ENCODE measurements at places on chromosomes 1 and 21.

GRCh38 chr1:6554907-6555778 is at the start of gene TAS1R1:
Gene TAS1R1, plus strand, starts transcription at chr1:6555307. Its CDS starts 67 bp downstream, at chr1:6555374.
- DNase-seq: no peak

GRCh38 chr1:248045209-248045608 is 1.4 kb upstream of the OR2L3 start:
- no peak for DNase-seq

DNA sequence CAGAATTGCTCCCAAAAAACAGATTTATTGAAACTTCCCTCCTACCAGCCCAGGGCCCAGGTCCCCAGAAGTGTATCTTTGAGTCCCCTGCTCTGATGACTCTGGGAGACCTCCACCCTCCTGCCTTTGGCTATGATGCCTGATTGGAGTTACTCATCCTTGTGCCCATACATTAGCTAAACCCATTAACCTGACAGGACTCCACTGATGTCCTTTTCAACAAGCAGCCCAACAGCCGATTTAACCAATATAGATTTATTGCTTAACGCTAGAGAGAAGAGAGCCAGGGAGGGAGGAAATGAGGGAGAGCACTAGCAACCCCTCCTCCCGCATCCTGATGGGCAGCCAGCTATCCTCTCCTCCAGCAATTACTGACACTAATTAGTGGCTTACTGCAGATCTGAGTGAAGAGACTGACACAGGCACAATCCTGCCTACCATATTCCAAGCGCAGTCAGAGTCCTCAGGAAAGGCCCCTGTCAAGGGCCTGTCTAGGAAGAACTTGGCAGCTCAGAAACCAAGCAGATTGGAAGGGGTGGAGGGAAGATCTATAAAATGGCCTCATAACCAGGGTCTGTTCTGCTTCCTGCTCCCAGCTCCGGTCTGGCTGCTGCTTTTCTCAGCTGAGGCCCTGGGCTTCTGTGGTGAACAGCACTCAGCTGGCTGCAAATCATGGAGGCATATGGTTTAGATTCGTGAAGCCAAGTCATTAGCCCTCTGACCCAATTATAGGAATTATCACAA is 484.5 kb upstream of the DAB1 start:
- no peak for DNase-seq

DNA sequence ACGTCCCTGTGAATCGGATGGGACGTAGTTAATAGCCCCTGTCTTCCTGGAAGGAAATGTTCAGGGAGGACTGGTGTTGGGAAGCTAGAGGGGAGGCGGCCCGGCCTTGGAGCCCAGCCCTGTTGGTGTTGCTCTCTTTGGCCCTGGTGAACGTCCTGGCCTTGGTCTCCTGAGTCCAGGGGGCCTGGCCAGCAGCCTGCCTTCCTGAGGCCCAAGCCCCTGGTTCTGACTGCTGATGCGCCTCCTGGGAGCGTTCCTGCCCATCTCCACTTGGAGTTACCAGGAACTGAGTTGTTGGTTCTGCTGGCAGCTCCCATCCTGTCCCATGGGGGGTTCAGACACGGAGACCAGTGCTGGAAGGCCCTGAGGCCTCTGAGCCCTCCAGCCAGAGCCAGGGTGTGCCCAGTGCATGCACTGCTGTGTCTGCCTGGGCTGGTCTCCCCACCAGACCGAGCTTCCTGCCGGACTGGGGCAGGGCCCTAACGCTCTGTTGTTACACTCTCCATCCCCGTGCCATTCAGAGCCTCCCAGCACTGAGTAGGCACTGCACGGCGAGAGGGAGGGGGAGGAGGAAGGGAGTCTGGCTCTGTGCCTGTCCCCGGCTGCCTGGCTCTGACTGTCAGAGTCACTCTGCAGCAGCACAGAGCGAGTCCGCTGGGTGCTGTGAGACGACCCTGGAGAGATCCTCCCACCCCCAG is 382.5 kb upstream of the VAMP3 start:
- no peak for DNase-seq

DNA sequence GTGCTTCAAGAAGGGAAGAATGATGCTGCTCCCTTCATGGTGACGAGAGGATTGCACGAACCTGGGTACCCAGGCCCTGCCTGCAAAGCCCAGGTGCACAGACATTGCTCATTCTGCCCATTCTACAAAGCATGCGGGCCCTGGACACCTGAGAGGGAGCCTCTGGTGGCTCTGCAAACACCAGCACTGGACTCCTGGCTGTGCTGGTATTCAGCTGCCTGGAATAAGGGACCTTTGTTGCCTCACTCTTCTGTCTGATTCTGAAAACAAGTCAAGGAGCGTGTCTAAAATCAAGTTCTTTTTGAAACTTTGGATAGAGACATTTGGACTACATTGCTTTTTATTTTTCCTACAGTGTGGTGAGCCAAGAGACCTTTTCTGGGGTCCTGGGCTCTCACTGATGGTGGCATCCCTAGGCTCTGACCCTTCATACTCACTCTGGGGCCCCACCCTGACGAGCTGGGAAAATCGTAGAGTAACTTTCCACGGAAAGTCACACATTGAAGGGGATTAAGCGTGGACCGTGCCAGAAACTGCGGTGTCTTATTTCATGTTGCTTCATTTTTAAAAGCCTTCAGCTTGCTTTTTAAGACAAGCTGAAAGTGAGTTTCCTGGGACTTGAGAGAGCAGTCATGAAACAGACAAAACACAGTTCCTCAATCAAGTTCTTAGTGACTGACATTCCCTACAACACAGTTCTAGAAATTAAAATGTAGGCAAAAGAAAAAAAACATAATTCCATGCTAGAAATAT is 24.0 kb downstream of the ABCA4 start:
- DNase-seq: no peak

GRCh38 chr1:209202830-209203532 is 380.5 kb upstream of the CAMK1G start:
- DNase-seq: peak; percentile 39

DNA sequence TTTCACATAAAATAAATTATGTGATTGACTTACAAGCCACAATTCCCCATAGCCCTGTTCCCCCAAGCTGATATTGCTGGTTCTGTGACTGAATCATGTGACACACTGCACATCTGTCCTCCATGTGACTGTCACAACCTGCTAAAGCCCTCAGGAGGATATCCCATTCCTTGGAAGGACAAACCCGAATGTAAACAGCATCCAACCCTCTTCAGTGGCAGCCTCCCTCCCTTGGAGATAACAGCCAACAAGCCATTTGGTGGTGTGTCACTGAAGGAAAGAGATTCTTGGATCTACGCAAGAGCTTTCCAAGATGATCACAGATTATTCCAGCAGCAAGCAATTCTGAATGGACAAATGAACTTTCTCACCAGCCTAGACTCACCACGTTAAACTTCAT is 153.9 kb upstream of the TIAM1 start:
- no peak for DNase-seq

DNA sequence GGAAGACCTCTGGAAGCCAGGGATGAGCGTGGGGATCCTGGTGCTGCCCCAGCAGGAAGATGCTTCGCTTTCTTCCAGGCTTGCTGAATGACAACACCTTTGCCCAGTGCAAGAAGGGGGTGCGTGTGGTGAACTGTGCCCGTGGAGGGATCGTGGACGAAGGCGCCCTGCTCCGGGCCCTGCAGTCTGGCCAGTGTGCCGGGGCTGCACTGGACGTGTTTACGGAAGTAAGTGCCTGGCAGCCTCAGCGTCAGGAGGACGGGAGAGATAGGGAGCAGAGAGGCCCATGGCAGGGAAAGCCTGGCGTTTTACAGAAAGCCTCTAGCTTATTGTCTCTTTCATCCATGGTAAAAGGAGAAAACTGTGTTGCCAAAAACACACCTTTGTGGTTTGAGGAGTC is 23.5 kb downstream of the PHGDH start:
- DNase-seq: no peak

DNA sequence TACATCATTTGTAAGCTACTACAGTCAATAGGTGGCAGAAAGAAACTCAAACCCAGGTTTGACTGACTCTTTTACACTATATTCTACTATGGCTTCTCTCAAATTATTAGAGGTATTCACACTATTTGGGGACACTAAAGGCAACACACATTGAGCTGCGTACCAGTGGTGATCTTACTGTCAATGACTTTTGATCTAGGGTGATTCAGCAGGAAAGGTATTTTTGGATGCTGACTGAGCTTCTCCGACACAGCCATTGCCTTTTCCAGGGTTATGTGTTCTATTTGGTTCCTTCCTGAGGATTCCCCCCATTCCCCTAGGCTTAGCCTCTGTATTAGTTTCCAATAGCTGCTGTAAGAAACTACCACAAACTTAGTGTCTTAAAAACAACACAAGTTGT is 73.2 kb upstream of the JAK1 start:
- no peak for DNase-seq

DNA sequence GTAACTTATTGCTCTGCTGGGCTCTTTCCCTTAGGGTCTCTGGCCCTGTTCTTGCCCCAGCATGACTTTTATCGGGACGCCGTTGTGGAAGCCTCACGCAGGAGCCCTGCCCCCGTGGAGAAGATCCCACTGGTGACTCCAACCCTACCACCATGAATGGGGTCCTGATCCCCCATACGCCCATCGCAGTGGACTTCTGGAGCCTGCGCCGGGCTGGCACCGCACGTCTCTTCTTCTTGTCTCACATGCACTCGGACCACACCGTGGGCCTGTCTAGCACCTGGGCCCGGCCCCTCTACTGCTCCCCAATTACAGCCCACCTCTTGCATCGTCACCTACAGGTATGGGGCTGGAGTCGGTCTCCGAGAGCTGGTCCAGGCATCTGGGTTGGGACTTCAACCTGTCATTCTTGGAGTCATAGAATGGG is 322 bp downstream of the DCLRE1B start:
- peak; percentile 79 for DNase-seq

Measured in iPS-NIHi11 (cell line).